ENCODE measurements at places on chromosomes 2 and 18.
A peak's percentile ranks its signal among the peaks of the same experiment; 100 is the strongest.

DNA sequence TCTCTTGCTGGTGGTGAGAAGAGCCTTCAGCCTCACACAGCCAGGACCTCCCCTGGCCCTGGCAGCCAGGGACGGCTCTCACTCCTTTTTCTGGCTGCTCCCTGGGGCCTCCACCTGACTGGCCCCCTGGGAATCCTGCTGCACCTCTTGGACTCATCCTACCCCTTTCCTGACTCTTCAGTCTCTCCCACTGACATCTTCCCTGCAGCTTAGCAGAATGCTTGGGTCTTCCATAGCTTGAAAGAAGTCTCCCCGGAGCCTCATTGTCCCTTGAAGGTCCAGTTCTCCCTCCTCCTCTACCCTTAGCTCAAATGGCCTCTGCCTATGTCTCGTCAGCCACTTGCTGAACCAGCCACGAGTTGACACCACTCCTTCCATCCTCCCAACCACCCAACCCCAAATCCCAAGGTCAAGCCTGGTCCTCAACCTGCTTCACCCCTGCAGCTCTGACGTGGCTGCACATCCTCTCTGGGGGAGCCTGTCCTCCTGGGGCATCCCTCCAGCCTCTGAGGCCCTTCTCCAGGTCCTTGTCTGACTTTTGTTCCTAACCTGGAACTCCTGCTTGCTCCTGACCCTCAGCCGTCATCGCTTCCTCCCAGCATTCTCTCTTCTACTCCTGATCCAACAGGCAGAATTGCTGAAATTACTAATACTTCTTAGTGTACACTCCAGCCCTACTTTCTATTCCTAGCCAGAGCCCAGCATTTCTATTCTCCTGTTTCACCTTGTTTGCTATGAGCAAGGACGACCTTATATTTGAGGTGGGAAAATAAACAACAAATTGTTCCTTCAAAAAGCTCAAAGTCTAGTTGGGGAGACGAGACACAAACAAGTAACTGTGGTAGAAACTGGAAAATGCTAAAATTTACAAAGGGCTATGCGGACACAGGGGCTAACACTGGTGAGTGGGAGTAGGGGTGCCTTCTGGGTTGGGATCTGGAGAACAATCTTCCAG lies 68.7 kb upstream of the MGAT4A start:
- DNase-seq = no peak

- peak; percentile 15 for DNase-seq
These were observed 63.0 kb upstream of the COX7A2L start for GRCh38 chr2:42424033-42424432.

DNA sequence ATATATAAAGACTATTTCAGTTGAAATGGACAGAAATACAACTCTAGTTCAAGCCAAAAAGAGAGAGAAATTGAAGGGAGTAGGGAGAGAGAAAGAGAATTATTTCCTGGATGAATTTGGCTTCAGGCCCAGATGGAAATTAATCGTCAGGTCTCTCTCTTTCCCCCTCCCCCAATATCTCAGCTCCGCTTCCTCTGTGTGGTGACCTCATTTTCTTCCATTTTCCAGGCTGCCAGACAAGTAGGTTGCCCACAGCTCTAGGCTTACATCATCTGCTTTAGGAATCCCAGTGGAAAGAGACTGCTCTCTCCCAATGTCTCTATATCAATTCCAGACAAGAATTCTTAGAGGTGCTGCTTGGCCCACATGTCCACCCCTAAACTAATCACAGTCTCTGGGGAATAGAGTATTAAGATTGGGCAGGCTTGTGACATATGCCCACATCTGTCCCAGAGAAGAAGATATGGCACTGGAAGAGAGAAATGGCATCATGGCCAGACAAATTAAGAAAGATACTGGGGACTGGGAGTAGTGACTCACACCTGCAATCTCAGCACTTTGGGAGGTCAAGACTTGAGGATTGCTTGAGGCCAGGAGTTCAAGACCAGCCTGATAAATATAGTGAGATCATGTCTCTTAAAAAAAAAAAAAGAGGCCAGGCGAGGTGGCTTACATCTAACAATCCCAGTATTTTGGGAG lies 37.2 kb upstream of the CFAP36 start:
- peak; percentile 36 for DNase-seq

DNA sequence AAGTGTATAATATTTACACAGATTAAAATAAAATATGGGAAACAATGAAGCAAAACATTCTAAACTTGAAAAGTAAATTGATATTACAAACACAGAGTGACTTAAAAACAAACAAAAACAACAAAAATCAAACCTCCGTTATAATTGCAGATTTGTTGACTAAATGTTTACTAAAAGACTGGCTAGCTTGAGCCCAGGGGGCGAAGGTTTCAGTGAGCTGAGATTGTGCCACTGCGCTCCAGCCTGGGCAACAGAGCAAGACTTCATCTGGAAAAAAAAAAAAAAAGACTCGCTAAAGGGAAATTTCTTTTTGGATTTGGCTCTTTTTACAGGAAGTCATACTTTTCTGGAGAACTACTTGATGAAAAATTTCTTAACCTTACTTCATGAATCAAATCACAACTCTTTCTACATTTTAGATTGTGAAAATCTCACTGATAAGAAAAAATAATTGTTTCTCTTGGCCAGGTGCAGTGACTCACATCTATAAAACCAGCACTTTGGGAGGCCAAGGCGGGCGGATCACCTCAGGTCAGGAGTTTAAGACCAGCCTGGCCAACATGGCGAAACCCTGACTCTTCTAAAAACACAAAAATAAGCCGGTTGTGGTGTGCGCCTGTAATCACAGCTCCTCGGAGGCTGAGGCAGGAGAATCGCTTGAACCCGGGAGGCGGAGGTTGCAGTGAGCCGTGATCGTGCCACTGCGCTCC lies 9.7 kb downstream of the TFPI start:
- no peak for DNase-seq

DNA sequence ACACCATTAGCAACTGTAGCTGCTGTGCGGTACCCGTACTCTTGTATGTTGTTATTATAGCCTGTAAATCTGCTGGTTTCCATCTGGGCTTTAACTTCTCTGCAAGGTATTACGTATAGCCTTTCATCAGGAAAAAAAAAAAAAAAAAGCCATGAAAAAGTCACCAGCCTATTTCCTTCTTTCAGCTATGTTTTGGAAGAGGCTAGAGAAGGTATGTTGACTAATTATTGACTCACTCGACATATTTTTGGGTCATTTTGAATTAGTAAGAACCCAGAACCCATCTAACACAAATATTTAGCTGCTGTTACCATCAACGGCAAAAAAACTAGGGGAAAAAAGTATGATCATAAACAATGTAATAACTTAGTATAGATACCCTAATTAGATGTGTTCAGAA lies 1395.6 kb downstream of the SUCLG1 start:
- DNase-seq = peak; percentile 15

DNA sequence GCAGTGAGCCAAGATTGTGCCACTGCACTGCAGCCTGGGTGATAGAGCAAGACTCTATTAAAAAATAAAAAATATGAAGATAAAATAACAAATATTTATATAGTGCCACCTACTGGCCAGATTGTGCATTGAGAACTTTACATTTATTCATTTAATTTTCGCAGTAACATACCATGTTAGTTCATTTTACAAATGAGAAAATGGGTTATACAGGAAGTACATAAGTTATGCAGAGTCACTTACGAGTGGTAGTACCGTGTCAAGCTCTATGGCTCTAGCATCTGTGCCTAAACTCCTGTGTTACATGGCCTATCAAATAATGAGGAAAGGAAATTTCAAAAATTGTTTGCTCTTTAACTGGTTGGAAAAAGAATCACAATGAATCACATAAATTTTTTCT lies 27.9 kb downstream of the RIF1 start:
- peak; percentile 31 for DNase-seq

DNA sequence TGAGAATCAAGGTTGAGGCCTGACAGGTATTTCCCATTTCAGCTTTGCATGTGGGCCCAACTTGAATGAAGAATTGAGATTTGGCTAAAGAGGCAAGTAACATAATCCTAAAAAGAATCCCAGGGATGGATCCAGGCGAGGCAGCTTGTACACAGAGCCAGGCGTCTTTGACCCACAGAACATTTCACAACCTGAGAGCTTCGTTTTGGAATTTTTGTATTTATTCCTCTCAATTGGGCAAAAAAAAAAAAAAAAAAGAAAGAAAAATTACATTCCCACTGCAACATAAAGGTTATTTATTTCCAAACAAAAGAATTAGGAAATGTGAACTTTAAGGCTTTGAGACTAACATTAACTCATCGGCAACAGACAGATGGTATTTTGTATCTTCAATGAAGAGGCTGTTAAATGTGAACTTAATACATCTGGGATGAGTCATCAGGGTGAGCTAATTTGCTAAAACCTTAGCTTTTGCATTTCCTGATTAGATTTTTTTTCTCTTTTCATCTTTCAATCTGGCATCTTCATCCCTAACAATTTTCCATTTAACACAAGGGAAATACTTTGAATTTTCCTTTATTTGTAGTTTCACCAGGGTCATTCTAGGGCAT lies 478.5 kb upstream of the TNP1 start:
- peak; percentile 86 for DNase-seq

- DNase-seq = no peak
These were observed 107.7 kb downstream of the NFATC1 start for GRCh38 chr18:79503406-79503805.

GRCh38 chr2:201754717-201755415 lies 25.9 kb downstream of the ALS2 start:
- DNase-seq = peak; percentile 40
